Neural cell (in vitro differentiated cells): ENCODE measurements at places on chromosomes 7 and 10. TPM values are rescaled to one million over a fixed set of nuclear protein-coding genes. Genes with fewer than 3 reads are reported as not detected.

Gene FLNC
- polyA plus RNA-seq, result 0.36 and 0.60 TPM in 2 replicates

Gene STEAP4
- not detected in 2 replicates for polyA plus RNA-seq

Gene AGAP4
- polyA plus RNA-seq, result 37.8 and 44.1 TPM in 2 replicates

Gene NCF1
- 0.70 TPM in 1 of 2 replicates, not detected in the other for polyA plus RNA-seq

Gene ELOVL3
- polyA plus RNA-seq, result not detected in 2 replicates

Gene TBX20
- not detected in 2 replicates for polyA plus RNA-seq

Gene GPR158
- 1.7 and 2.1 TPM in 2 replicates for polyA plus RNA-seq

Gene CRPPA
- 0.05 and 0.12 TPM in 2 replicates for polyA plus RNA-seq

Gene EIF5AL1
- 0.08 and 0.21 TPM in 2 replicates for polyA plus RNA-seq

Gene ATP5MK
- polyA plus RNA-seq, result 542 and 917 TPM in 2 replicates

Gene MAD1L1
- 31.4 and 59.7 TPM in 2 replicates for polyA plus RNA-seq

Gene MET
- not detected in 2 replicates for polyA plus RNA-seq

Gene FAM221A
- 11.3 and 17.7 TPM in 2 replicates for polyA plus RNA-seq

Gene FAM237B
- not detected in 2 replicates for polyA plus RNA-seq

Gene SCIN
- 0.53 TPM in 1 of 2 replicates, not detected in the other for polyA plus RNA-seq
